ENCODE measurements at places on chromosomes 13 and 19.

DNA sequence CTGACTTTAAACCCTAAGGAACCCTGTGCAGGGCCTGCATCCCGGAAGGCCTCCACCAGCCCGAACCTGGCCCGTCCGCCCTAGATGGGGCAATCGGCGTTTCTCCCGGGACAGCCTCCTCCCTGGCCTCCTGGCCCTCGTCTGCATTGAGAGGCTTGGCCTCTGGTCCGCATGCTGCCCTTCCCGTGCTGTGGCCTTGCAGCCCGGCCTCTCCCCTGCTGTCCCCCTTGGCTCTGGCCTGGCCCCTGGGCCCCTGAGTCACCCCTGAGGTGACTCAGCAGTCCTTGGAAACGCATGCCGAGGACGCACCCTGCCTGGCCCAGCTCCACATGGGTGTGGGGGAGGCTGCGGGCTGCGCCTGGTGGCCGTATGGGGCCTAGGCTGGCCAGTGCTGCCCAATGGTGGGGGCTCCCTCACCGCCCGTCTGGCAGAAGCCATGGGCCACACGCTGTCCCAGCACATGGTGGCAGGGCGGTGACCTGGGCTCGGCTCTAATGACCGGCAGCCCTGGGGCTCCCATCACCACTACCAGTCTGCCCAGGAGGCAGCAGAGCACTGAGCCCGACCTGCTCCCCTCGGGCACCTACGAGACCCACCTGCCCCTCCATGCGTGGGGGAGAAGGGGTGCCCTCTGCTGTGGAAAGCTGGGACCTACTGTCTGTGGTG lies 25.7 kb downstream of the SH3GL1 start:
- no peak for DNase-seq

DNA sequence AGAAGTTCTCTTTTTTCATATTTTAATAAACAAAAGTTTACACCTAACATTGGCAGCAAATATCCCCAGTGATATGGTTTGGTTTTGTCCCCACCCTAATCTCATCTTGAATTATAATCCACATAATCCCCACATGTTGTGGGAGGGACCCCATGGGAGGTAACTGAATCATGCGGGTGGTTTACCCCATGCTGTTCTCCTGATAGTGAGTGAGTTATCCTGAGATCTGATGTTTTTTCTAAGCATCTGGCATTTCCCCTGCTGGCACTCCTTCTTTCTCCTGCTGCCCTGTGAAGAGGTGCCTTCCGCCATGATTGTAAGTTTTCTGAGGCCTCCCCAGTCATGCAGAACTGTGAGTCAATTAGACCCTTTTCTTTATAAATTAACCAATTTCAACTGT lies 214.7 kb downstream of the SLITRK1 start:
- DNase-seq = no peak

GRCh38 chr13:34933349-34933748 lies 8.7 kb upstream of the NBEA start:
- DNase-seq = no peak

- peak; percentile 43 for DNase-seq
Measured at GRCh38 chr13:22278336-22278929, 607.6 kb downstream of the FGF9 start.

DNA sequence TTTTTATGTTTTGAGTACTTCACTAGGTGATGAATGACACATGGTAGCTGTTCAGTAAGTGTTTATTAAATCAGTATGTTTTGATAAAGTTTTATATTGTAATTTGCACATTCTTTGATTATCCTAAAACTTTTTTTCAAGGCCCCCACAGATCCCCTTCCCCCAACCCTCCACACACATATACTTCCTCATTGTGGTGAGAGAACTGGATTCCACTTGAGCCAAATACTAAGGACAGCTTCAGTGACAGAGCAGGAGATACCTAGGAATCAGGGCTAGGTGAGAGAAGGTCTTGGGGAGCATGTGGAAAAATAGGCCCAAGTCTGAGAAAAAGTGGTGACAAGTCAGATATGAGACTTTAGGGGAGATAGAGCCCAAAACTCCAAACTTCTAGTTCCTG lies 174.6 kb downstream of the TDRD3 start:
- no peak for DNase-seq

DNA sequence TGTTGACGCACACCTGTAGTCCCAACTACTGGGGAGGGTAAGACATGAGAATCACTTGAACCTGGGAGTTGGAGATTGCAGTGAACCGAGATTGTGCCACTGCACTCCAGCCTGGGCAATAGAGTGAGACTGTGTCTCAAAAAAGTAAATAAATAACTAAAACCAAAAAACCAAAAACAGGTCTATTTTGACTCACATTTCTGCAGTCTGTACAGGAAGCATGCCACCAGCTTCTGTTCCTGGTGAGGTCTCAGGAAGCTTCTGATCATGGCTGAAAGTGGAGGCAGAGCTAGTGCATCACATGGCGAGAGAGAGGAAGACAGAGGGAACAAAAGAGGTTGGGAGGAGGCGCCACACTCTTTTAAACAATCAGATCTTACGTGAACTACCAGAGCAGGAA lies 142.5 kb downstream of the ITGBL1 start:
- DNase-seq = no peak

DNA sequence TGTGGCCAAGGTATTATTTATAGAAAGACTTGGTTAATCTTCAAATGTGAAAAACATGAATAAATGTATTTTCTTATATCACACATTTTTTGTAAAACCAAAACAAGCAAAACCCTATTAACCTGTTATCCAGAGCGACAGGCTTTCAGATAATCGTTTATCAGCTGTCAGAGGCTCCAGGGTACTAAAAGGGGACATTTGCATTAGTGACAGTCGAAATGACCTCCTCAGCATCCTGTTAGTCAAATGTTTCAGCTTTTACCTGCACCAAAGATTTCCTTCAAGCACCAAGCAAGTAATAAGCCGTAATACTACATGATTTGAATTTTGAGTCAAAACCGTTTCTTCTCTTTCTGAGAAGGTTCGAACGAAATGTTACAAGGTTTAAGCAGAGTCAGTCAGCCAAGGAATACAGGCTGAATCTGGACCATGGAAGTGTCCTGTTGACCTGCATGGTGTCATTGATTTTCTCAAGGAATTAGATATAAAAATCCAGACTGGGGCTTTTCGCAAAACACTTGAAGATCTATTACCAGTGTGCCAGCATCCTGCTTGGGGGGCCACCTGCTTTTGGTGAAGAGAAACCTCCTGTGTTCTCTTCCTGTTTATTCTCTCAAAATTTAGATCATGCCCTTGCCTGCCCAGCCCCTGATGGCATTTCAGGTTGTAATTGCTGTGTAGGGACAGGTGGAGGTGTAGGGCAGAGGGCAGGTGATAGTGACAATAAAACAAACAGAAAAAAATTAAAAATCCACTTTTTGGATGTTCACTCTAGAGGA lies 11.3 kb upstream of the RFC3 start:
- DNase-seq = no peak

- no peak for DNase-seq
Measured at GRCh38 chr19:48524221-48524620, 12.6 kb upstream of the LMTK3 start.

GRCh38 chr19:41848666-41849065 lies 3.8 kb downstream of the DMRTC2 start:
- no peak for DNase-seq

GRCh38 chr13:34129436-34129835 lies 311.5 kb downstream of the RFC3 start:
- DNase-seq = no peak

DNA sequence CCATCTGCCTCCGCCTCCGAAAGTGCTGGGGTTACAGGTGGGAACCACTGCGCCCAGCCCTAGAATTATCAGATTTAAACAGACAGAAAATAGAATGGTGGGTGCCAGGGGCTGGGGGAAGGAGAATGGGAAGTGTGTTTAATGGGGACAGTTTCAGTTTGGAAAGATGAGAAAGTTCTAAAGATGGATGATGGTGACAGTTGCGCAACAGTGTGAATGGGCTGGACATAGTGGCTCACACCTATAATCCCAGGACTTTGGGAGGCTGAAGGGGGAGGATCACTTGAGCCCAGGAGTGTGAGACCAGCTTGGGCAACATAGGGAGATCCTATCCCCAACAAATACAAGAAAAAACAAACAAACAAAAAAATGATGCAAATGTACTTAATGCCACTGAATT lies 15.9 kb downstream of the KANK2 start:
- no peak for DNase-seq

DNA sequence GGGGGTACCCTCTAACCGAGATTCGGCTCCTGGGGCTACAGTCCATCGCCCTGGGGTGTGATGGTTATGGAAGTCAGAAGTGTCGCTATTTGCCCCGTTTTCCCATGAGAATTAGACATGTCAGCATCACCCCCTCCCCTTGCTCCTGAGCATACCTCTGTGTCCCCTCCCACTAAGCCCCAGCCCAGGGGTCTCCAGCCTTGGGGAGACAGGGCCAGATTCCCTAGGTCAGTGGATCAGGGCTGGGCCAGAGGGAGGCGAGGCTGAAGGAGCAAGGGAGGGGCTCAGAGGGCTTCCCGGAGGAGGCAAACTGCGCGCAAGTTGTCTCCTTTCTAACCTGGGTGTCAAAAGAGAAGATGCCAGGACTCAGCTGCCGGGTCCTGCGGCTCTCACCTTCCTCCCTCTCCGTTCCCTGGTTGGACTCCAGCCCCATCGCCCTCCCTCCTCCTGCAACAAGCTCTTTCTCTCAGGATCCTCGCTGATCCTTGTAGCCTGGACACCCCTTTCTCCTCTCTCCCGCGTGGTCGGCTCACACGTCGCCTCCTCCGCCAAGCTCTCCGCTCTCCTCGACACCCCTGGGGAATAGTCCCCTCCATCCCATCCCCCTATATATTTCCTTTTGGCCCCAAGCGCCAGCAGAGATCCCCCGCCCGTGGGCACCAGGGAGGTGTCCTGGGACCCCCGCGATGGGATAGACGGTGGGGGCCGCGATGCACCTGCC lies 459 bp upstream of the TMEM59L start:
- no peak for DNase-seq

GRCh38 chr13:60363288-60363687 lies 33.7 kb upstream of the TDRD3 start:
- DNase-seq = no peak

- no peak for DNase-seq
Measured at GRCh38 chr19:10872546-10873107, 1.3 kb downstream of the CARM1 start.

DNA sequence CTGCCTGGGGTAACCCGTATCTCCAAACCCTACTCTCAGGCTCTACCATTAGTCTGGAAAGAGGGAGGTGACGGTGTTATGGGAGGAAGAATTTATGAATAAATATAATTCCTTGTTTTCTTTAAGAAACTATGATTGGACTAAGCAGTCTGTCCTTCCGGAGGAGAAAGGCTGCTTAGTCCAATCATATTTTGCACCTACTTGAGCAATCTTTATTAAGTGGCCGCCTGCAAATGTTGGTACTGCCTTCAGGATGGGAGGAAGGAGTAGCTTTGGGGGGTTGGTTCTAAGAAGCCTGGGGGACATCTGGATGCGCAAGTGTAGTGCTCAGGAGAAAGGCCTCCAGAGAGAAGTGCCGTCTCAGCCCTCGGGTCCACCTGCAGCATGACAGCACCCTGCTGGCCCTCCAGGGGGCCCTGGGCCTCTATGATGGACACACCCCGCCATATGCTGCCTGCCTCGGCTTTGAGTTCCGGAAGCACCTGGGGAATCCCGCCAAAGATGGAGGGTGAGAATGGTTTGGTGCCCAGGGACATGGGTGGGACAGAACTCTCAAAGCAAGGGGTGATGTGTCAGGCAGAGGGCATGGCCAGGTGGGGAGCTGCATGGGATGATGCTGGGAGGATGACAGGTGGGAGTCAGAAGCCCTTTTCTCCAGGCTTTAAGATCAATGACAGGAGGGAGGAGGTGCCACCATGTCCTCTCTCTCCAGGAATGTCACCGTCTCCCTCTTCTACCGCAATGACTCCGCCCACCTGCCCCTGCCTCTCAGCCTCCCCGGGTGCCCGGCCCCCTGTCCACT lies 4.1 kb downstream of the ACP4 start:
- DNase-seq = no peak

GRCh38 chr13:43579321-43579720 lies 207.5 kb downstream of the ENOX1 start:
- DNase-seq = no peak

- no peak for DNase-seq
Measured at GRCh38 chr19:18832306-18833140, 764 bp downstream of the UPF1 start.

- DNase-seq = no peak
Measured at GRCh38 chr13:23790577-23791170, 98.5 kb downstream of the MIPEP start.

GRCh38 chr13:114128348-114128623 lies 4.1 kb downstream of the RASA3 start:
- no peak for DNase-seq

- DNase-seq = no peak
Measured at GRCh38 chr19:55146078-55146704, 2.8 kb downstream of the TNNT1 start.

DNA sequence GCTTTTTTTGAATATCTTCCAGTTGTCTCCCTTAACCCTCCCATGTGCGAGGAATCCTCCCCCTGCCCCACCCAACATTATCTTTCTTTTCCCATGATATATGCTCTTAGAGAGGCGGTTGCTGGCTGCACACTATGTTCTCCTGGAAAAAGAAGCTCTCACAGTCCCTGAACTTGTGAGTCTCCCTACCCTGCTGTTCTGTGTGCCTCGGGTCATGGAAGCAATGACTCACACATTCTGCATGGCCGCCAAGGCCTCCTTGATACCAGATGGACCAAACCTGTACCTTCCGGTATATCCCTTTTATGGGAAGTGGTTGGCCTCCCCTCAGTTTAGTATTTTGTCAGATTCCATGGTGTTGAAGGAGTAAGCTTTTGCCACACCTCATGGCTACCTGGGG lies 705.4 kb downstream of the SLITRK6 start:
- no peak for DNase-seq

DNA sequence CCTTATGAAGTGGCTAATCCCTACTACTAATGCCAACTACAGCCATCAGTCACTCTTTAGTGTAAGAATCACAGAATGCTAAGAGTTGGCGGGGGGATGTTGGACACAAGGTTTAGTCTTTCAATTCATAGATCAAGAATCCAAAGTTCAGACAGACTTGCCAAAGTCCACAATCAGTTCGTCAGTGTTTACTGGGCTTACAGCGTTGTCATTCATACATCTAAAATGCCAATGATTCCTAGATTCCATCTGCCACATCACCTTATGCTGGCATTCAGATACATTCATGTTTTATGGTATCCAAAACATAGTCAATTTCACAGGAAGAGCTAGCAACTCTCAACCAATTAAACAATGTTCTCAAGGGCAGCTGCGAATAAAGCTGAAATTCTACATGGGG lies 18.1 kb downstream of the RCBTB2 start:
- no peak for DNase-seq

Data from GM12878 (cell line).